Left ventricle myocardium inferior (tissue), 1 donor: ENCODE measurements at places on chromosomes 5 and 9.

GRCh38 chr5:132688536-132689339 is 14.9 kb downstream of the IL4 start:
- no peak for DNase-seq

DNA sequence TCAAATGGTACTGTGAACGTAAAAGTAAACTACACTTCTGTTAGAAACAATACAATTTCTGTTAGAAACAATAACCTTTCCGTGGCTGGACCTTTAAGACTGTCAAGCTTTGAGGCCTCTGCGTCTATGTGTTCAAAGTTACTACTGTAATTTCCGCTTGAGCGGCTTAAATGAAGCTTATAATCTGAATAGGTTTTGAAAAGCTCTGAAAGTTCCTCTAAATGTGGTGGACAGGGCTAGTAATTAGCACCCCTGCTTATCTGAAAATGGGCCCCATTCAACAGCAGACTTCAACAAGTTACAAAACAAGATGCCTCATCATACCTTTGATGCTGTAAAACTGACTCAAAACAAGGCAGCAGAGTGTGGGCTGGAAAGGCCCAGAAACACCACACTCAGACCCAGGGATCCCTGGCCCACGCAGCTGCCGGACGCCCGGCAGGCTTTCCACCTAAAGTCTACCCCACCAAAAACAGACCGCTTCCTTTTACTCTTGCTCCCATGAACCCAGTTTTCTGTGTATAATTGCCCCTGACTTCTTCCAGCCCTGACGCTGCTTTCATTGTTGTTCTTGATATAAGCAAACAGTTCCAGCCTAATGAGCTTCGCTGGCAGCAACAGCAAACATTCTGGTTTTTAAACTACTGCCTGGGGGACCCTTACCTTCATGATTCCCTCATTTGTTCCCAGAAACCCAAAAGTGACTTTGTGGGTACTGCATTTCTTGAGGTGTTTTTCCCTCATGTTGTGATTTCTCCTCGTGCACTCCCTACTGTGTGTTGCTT is 66.7 kb downstream of the TLE1 start:
- DNase-seq = no peak

DNA sequence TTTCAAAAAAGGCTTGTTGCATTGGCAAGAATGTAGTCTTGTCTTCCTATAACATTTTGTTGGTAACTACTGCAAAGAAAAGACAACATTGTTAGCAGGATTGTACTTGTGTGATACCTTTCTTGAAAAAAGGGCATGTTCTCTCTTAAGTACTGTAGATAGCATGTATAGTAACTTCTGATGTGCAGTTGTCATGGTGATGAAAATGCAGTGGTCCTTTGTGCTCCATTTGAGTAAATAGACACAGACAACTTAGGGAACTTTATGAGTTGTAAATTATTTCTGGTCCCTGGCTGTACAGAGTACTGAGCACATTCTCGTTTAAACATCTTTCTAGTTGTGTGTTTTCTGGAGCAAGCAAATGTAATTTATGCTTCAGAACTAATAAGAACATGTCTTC is 103.3 kb downstream of the CD180 start:
- no peak for DNase-seq

DNA sequence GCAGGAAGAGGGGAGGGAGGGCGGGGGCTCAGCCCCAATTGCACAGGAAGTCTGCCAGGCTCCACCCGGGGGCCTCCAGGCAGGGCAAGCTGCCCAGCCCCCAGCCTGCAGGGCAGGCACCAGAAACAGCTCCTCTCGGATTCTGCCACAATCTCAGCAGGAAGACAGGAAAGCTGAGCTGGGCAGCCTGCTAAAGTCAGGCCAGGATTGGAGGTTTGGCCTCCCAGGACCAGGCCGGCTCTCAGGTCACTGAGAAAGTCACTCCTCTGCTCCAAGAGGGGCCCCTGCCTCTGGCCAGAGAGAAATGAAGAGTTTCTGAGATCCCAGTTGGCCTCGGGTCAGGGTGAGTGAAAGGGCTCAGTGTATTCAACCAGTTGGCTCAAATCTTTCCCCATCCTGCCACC is 54.6 kb upstream of the STXBP1 start:
- DNase-seq = no peak

DNA sequence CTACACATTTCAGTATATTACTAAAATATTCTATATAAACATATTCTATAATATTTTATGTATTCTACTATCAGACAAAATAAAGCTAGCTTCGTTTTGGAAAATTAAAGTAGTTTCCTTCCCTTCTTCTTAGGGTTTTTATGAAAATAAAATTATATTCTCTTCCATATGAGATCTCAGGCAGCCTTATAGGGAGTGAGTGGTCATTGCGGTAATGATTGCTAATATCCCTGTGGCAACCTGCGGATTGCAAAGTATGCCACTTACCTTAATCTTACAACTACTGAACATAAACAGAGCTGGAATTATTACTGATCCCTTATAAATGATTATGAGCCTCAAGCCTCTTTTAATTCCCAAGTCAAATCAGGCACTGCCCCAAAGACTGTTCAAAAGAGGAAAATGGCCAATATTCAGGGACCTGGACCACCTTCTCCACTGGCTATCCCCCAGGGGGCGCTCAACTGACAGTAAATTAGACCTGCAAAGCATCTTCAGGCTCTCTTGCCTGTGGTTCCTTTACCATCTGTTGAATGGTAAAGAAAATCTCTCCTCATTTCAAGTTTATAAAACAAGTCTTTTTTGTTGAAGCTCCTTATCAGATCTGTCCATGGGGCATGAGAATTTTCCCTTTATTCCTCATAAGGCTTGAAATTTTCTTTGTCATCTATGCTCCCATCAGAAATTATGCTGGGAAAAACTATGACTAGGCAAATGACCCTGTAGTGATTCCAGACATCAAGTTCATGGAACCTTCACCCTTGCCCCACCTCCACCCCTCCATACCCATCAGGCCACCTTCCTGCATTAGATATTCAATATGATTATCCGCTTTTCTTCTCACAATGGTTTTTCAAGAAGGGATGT is 163.9 kb downstream of the CEMIP2 start:
- DNase-seq = peak; percentile 66

DNA sequence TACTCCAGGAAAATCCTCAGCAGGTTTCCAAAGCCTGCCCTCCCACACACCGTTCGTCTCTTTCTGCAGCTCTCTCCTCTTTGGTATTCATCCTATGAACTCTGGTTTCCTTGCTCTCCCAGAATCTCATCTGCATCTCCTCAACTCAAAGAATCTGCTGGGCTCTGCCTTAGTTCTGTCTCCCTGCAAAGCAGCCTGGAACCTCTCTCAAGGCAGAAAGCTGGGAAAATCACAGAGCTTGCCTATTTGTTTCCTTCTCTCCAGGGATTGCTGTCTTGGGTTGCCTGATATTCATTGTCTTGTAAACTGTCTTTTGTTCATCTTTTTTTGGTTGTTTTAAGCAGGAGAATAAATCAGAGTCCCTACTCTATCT is 5.3 kb upstream of the ERAP2 start:
- DNase-seq = no peak

- DNase-seq = no peak
Measured at GRCh38 chr9:121824651-121825030, 173.2 kb downstream of the DAB2IP start.

DNA sequence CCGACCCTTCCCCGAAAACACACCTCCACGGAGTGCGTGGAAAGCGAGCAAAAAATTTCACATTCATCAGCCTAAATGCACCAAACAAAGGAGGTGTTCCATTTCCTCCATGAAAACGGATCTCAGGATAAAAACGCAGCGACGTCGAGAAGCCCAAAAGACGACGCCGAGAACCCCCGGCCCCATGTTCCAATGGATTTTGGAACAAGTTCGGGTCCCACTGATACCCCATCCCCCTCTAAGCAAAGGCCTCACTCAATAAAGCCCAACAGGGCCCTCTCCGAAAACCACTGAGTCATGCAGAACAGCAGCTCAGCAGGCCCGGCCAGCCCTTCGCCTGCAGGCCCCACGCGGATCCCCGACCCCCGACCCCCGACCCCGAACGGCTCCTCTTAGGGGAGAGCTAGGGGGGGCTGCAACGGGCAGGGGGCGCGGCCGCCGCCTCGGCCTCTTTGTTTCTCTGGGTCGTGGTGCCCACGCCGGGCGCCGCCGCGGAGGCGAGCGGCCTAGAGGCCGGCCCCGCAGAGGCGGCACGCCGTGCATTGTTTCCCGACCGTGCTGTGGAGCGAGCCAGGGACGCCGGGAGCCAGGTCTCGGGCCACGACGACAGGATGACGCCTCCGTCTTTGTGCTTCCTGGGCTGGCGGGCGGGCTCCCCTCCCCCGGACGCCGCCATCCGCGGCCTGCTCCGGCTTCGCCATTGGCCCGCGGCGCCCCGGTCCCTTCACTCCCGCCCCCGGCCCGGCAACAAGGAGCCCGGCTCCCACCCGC is 915 bp downstream of the ZFAND5 start:
- peak; percentile 81 for DNase-seq

DNA sequence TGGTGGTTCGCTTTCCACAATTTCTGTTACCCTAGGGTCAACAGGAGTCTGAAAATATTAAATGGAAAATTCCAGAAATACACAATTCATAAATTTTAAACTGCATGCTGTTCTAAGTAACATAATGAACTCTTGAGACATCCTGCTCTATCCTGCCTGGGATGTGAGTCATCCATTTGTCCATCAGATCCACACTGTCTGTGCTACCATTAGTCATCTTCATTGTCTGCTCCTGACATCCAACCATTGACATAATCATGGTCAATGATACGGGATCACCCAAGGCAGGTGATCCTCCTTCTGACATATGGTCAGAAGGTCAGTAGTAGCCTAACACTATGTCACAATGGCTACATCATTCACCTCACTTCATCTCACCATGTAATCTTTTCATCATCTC is 276.7 kb upstream of the KIF2A start:
- no peak for DNase-seq

DNA sequence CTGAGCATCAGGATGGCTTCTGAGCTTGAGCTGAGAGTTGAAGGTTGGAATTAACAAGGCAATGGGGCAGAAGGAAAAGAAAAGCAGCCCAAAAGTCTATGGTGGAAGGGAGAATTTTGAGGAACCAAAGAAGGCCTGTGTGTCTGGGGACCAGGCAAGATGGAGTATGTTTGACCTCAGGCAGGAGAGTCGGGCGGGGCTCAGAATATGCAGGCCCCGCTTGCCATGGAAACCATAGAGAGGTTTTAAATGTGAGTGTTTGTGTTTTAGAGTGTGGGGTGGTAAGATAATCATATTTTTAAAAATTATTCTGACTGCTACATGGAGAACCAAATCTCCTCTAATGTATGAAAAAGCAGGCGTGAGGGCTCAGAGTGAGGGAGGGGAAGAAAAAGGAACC is 174.0 kb upstream of the PPP2R2B start:
- DNase-seq = no peak
